CD4-positive, alpha-beta T cell treated with Interleukin-12 subunit alpha and Interleukin-12 subunit beta, for 1 hour (primary cell): ENCODE measurements at places on chromosomes 6 and 20.

- DNase-seq, result peak; percentile 81
These were observed 85.7 kb upstream of the FOXC1 start for GRCh38 chr6:1524040-1524480.

GRCh38 chr20:43727980-43728590 is 1.3 kb upstream of the GTSF1L start:
- peak; percentile 62 for DNase-seq

DNA sequence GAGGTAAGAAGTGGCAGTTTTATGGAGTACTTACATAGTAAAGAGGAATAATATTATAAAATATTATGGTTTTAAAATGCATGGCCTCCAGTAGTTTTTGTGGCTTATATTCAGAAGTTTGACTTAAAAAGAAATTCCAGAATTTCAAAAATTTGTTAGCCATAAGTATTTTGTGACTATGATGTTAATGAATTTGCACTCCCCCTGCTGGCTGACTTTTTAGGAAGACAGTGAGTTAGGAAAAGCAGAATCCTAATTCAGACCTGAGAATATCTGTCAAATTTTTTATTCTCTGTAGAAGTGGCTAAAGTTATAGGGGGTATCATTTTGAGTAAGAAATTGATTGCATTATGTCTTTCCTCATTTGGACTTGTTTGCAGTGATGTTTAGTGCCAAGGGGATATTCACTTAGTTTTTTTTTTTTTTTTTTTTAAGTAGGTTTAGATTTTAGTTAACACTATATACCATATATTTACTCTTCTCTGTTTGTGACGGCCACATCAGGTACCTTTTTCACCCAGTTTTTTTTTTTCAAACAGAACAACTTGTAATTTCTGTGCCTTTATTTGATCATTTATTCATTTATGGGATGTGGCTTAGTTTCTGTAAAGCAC is 40.8 kb downstream of the ZFAND3 start:
- peak; percentile 30 for DNase-seq

- DNase-seq, result no peak
These were observed 184.7 kb upstream of the PRSS16 start for GRCh38 chr6:27062755-27063154.

GRCh38 chr6:100479179-100480035 is 14.7 kb upstream of the SIM1 start:
- peak; percentile 32 for DNase-seq

DNA sequence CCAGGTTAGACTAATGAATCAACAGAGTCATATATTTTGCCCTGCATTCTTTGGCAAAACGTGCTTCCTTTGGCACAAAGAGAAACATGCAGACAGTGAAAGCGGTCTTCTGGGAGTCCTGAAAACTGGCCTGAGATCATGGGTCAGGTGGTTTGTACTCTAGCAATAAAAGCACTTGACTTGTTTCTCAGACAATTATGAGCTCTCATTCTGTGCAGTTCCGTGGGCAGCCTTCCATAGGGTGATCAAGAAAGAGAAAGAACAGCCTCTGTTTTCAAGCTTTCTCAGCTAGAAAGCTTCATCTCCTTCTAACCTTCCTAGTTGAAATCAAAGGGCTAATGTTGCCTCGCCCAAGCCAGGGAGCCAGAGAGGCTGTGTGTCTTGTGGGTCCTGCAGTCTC is 62.7 kb upstream of the ISM1 start:
- no peak for DNase-seq
